SHP77 treated with DMSO at 0.1 percent for 48 hours (cell line): ENCODE measurements at places on chromosomes 6 and 20.

DNA sequence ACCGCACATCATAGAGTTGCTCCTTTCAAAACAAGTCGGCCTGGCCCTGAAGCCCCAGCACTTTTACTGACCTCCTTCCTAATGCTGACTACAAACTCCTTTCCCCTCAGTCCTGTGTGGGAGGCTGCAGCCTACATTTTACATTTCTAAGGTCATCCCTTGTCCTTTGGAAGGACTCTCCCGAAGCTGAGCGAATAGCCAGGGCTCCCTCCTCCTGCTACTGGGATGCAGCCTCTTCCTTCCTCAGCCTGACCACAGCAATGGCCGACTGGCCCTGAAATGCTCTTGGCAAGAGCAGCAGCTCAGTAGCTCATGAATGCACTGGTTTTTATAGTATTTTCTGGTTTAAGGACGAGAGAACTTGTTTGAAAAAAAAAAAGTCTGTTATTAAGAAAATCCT is 679 bp downstream of the ADGRF5 start:
- DNase-seq: no peak

- no peak for DNase-seq
Observed at GRCh38 chr6:19866985-19867627, 29.9 kb downstream of the ID4 start.

- no peak for DNase-seq
Observed at GRCh38 chr6:17501982-17502704, 98.0 kb upstream of the FAM8A1 start.

DNA sequence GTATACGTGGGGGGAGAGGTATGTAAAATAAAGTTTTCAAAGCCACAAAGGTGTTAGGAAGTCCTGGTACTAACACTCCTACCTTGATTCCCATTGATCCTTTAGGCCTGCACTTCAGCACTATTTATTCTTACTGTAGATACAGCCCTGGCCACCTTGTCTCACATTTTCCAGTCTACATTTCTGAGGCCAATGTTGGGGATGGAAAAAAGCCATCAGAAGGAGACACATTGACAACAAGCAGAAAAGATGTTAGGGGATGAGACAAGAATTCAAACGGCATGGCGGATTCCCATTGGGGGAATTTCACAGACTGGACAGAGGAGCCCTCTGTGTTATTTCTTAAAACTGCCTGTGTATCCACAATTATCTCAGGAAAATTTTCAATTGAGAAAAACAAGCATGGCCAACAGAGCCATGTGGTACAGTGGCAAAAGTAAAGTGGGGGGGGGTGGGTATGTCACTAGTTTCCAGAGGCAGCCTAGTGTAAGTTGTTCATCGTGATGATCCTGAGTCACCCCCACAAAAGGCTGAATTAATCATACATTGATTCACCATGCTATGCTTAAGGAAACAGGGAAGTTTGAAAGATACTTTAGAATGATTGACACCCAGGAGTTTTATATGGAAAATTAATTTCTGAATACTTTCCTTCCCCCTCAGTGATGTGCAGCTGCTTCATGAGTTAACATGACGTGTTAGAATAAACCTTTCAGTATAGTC is 40.5 kb downstream of the RREB1 start:
- no peak for DNase-seq

DNA sequence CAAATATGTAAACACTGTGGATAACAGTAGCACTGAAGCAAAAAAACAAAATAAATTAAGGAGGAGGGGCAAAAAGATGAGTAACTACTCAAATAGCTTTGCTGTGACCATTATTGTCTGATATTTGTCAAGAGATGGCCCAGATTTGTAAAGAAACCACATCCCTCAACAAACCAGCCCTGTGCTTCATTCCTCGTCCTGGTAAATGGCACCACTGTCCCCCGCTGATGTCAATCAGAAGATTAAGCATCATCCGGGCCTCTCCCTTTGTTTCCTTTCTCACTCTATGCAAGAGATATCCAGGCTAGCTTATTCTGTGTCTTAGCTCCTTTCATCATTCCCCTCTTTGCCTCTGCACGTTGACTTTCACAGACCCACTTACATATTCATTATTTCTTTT is 259.0 kb downstream of the SYNE1 start:
- no peak for DNase-seq

DNA sequence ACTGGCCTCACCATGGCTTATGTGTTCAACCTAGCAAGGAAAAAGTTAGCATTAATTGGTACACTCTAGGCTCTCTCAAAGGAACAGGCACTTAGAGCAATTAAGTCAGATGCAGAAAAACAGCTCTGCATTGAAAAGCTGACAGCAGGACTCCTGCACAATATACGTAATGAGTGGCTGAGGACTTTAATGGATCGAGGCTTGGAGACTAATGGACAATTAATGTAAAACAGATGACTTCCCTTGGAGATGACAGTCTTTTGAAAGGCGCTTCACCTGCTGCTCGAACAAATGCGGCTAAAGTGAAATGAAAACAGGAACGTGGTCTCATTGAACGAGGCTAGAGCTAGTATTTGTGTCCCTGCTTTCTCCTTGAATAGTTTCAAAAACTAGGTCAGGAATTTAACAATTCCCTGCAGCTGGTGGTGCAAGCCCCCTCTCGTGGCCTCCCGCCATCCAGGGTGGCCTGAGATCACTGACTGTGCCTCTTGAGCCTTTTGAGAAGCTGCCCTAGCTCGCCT is 137.1 kb downstream of the ELOVL4 start:
- no peak for DNase-seq

DNA sequence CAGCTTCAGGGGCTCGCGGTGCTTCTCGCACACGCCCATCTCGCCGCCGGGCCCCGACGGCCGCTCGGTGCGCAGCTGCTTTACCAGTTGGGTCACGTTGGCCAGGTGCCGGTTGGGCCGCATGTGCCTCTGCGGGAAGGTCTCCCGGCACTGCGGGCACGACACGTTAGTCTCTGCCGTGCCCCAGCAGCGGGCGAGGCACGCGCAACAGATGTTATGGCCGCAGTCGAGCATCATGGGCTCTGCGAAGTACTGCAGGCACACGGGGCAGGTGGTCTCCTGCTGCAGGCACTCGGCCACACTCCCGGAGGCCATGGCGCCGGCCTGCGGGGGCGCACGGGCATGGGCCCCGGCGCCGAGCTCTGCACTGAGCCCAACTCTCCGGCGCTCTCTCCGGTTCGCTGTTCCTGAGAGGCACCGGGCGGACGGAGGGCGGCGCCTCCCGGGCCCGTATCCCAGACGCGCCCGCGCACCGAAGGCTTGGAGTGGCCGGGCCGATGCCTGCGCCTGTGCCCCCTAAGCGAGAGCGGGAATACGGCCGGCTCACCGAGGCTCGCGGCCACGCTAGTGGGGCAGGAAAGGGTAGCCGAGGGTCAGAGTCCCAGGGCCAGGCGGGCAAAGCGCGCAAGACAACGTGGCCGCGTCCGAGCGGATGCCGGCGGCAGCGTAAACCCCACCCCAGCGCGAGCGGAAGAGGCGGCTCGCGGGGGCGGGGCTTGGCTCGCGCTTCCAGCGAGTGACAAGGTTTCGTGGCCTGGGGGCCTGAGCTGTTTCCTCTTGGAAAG is at the start of gene TRIM27:
TSS of gene TRIM27 (minus strand) at position 668 of the 785 bp plus-strand sequence. CDS start at position 315, 353 bp downstream.
- no peak for DNase-seq

DNA sequence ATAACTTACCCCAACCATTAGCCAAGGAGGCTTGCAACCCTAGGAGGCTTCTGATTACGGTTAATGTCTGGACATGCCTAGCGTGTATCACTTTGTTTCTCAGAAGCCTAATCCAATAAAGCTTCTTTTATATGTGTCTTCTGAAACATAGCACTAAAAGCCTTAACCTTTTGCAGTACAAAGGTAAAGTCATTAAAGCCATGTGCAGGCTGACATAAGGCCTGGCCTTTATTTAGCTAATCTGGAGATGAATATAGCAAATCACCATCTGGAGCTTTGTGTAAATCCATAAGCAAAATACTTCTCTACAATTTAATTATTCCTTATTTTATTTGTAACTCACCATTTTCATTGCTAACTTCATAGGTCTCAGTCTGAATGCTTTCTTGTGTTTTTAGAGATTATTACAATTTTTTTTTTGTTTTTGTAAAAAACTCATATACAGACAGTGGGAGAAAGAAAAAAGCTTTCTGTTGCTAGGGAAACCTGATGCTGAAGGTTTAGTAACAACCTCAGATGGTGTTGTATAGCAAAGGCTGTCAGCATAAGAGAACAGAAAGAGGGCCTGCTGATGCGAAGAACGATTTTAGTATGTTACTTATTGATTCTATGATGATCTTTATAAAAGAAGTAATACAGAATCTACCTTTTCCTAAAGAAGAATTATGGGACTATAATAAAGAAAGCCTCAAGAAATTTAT is at the start of gene EYS:
TSS of gene EYS (minus strand) at position 101 of the 701 bp plus-strand sequence. CDS start 211,816 bp downstream, outside the sequence.
- DNase-seq: no peak

- no peak for DNase-seq
Observed at GRCh38 chr6:1575210-1576041, 34.3 kb upstream of the FOXC1 start.

- no peak for DNase-seq
Observed at GRCh38 chr20:43916073-43916880, 1.6 kb downstream of the TOX2 start.

DNA sequence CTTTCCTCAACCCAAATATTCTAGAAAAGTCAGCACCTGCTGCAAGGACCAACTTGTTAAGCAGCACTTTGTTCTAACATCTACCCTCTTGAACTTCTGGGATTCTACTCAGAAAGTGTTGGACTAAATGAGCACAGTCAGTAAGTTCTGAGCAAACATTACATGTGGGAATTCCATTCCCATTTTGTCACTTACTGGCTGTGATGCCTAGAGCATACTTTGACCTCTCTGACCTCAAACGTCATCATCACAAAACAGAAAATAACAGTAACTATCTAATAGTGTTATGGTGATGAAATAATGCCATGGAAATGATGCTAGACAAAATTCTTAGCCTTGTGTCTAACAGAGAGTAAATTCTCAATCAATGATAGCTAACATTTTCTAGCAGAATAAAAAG is 829.4 kb downstream of the EPHA7 start:
- no peak for DNase-seq

GRCh38 chr6:145147981-145148749 is 587.2 kb downstream of the EPM2A start:
- no peak for DNase-seq

- no peak for DNase-seq
Observed at GRCh38 chr6:39173270-39173669, 56.0 kb downstream of the KCNK5 start.

- DNase-seq: no peak
Observed at GRCh38 chr6:39243809-39244208, 14.5 kb upstream of the KCNK5 start.

DNA sequence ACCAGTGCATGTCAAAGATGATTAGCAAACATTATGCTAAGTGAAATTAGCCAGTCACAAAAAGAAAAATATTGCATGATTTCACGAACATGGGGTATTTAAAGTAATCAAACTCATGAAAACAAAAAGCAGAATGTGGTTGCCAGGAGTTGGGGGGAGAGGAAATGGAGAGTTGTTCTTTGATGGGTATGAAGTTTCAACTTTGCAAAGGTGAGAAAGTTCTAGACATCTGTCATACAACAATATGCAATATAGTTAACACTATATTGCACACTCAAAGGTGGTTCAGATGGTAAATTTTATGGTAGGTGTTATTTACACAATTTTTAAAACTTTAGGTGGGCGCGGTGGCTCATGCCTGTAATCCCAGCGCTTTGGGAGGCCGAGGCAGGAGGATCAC is 13.4 kb upstream of the GCNT2 start:
- no peak for DNase-seq

GRCh38 chr6:68506911-68507310 is 128.2 kb upstream of the ADGRB3 start:
- DNase-seq: no peak

GRCh38 chr6:158290659-158291058 is 21.6 kb upstream of the TULP4 start:
- no peak for DNase-seq

- no peak for DNase-seq
Observed at GRCh38 chr6:82906489-82906888, 159.2 kb downstream of the UBE3D start.

- DNase-seq: no peak
Observed at GRCh38 chr6:146028252-146028795, 538 bp upstream of the GRM1 start.

DNA sequence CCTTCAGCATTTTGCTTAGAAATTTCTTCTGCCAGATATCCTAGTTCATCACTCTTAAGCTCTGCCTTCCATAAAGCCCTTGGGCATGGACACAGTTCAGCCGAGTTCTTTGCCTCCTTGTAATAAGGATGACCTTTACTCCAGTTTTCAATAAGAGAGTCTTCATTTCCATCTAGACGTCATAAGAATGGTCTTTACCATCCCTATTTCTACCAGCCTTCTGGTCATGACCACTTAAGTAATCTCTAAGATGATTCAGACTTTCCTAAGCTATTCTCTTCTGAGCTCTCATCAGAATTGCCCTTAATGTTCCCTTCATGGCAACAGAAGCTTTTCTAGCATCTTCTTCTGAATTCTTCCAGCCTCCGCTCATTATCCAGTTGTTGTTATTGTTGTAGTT is 126.1 kb downstream of the TFAP2C start:
- no peak for DNase-seq

DNA sequence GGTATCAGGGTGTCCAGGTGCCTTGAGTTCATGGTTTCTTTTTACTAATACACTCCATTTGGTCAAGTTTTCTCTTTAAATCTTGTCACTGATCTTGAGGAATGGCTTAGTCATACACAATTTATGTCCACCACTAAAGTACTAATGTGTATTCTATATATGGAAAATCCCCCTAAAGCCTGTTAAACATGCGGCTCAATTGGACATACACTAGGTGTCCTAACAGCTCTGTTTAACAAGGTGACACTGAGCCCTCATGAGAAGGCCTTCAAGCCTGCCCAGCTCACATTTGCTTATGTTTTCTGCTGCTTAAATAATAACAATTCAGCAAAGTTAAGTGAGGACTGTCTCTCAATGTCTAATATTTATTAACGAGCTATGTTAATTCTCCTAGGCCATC is 31.5 kb downstream of the PDE7B start:
- DNase-seq: no peak

DNA sequence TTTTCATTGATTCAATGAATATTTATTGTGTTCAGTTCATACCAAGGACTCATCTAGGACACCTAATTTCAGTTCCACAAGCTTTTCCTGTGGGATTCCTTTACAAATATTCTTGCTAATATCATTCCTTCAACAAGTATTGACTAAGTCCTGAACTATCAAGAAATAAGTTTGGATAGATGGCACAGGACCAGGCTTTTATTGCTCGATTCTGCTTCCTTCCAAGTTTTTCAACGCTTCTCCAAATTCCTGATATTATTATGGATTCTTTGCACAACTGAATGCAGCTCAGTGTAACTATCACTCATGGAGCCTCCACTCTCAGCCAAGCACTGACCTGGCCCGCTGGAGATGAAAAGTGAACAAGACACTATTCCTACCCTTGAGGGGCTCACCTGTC is 32.7 kb upstream of the COL21A1 start:
- no peak for DNase-seq

DNA sequence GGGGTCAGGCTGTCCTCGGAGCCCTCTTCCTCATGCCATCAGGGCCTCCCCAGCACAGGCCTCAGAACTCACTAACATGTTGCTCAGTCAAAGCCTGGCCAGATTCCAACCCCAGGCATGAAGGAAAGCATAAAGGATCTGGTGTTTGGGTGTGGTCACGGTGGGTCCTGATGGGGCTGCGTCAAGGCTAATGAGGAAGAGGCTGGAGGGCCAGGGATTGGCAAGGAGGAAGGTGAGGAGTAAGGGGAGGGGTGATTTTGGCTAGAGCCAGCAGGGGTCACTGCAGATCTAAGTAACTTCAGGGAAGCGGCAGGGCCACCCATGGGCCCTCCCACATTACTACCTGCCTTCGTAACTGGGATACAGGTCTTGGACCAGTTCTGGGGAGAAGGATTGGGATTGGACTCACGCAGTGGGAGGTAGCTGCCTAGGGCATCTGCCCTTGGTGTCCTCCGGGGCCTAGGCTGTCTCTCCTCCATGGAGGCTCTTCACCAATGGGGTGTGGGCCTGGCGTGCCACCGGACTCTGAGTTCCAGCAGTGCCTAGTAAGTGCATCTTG is 36.2 kb upstream of the MRPS18A start:
- DNase-seq: no peak
